ENCODE measurements at places on chromosomes 11 and 22.

DNA sequence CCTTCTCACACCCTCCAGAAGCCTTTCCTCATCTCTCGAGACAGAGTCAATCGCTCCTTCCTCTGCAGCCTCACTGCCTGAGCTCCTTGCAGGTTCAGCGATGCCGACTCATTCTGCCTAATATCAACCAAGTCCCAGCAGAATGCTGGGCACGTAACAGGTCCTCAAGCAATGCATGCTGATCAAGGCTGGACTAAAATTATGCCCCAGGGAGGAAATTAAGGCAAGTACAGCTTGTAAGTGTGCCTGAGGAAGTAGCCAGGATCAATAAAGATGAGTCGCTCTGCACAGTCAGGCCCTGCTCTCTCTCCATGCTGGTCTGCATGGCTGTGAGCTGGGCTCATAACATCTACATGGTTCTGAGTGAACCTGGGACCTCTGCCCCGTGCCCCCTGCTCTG lies 25.6 kb upstream of the NRIP3 start:
- no peak for DNase-seq

DNA sequence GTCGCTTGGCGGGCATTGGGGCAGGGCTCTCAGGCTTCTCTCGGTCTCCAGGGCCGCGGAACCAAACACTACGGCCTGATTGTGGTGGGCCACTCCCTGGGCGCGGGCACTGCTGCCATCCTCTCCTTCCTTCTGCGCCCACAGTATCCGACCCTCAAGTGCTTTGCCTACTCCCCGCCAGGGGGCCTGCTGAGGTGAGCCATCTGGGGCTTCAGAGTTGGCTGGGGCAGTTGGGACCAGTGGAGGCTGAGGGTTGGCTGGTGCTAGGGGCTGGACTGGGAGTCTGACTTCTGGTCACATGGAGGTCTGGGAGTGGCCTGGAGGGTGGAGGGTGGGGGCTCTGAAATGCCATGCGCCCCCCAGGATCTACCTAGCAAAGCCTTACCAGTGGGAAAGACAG lies 15.3 kb upstream of the MYRF start:
- DNase-seq = no peak

GRCh38 chr22:31970490-31971444 lies 26.4 kb downstream of the YWHAH start:
- peak; percentile 97 for DNase-seq

DNA sequence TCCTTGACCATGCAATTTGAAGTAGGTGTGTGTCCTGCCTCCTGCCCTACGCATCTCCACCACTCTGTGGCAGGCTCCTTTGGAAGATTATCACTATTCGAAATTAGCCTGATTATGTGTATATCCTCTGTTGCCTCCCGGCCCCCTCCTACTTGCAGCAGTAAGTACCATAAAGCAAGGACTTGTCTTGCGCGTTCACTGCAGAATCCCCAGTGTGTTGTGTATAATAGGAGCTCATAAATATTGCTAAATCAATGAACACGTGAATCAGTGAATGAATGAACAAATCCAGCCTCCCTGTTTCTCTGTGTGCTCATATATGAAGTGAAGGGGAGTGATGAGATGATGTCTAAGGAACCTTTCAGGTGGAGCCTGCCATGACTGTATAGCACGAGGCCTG lies 210.7 kb downstream of the DBX1 start:
- no peak for DNase-seq

GRCh38 chr11:10407055-10407454 lies 48.0 kb upstream of the AMPD3 start:
- DNase-seq = no peak

DNA sequence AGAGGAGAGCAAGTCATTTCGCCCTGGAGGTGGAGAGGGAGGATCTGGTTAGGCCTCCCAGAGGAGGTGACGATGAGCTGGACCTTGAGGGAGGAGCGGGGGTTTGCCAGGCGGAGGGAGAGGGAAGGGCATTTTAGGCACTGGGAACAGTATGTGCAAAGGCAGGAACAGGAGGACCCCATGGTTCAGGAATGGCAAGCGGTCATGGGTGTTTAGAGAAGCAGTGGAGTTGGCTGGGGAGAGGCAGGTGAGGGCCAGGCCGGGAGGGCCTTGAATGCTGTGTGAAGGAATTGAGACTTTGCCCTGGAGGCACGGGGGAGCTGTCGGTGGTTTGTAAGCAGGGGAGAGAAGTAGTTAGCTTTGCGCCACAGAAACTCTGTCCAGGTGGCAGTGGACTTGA lies 10.3 kb downstream of the PRDM11 start:
- no peak for DNase-seq

DNA sequence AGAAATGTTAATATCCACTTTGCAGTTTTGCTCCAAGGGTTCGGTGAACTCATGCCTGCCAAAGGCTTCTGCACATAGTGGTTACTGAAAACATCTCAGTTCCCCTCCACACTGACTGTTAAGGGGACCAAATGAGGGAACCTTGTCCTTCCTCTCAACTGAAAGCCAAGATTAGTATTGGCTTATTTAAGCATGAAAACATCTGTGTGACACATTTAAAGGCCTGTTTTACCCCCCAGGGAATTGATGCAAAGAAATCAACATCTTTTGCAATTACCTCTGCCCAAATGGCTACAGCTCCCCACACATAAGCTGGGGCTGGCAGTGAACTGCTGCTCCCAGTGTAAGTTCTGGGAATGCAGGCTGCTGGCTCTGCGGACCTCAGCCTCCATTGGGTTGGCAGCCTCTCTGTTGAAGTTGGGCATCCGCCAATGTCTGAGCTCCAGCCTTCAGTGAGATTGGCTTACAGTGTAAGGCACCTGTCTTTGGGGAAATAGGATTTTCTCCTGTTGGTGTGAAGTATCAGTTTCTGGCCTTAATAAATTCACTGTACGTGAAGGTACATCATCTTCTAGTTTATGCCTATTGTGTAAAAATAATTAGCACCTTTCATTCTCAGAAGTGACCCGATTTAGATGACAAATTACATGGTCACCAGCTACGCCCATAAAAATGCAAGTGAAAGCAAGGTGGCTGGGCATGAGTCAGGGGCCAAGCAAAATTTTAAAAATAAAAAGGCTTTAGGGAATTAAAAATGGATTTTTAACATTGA lies 213.4 kb upstream of the SYN3 start:
- DNase-seq = no peak

GRCh38 chr11:121207485-121208115 lies 85.0 kb upstream of the SC5D start:
- no peak for DNase-seq

GRCh38 chr11:125433454-125434121 lies 62.5 kb downstream of the FEZ1 start:
- DNase-seq = peak; percentile 77

GRCh38 chr11:124611064-124611463 lies at the start of gene PANX3:
PANX3 (plus strand) TSS chr11:124611428; CDS start chr11:124611557, 129 bp downstream.
- no peak for DNase-seq

DNA sequence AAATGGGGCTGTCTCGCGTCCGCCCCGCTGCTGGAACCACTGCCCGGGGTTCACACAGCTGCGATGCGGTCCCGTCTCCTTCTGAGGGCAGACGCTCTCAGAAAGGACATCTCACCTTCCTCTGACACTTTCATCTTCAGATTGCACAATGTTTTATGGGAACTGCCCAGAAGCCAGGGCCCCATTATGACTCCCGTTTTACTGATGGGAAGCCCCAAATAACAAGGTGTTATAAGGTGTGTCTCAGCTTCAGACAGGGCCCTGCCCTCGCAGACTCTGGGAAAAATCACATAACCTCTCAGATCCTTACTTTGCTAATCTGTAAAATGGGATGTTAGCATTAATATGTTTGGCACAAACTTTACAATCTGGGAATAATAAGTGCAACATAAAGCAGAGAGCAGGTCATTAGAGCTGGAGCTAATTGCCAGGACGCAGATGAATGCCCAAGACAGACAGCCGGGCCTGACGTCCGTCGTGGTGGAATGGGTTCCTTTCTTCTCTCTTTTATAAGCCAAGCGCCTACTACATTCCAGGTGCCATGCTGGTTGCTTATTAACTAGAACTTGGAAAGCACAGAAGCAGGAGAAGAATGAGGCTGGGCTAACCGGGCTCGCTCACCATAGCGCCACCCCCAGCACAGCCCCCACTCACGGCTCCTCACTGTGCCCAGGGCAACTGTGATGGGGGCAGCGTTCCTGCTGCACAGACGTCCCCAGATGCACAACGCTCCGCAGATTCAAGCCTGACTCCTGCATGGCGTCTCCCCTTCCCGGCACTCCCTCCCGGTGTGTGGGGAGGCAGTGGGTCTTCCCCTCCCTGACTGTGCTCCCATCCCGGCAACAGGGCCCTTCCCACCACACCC lies 43.8 kb downstream of the TRMU start:
- no peak for DNase-seq

DNA sequence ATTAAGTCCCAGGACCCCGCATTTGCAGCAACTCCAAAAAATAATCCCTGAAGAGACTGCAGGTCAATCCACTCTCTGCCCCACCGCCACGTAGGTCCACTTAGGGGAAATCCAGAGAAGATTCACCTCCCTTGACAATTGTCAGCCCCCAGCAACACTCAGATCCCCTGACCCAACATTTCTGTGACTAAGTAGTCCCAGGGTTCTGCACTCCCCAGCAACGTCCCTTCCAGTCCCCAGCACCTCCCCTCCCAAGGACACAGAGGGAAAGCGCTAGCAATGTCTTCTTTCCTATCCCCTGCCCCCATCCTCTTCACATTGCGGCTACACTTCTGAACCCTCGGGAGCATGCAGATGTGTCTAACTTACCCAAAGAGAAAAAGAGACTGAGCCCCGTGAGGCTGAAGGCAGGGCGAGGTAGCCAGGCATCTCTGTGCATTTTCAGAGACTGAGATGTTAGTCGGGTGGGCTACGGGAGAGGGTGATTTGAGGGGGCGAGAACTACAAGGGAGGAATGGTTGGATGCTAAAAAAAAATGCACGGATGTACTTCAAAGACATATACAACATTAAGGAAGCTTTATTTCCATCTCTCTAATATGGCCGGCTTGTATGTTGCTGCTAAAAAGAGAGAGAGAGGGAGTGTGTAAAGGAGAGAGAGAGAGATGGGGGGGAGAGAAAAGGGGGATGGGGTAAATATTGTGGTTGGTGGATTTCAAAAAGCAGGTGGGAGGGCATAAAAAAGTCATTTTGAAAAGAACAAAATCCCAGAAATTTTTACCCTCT lies at the start of gene SCN2B:
SCN2B (minus strand) TSS at position 647 of the 785 bp plus-strand sequence; CDS start at position 439, 208 bp downstream.
- peak; percentile 62 for DNase-seq

DNA sequence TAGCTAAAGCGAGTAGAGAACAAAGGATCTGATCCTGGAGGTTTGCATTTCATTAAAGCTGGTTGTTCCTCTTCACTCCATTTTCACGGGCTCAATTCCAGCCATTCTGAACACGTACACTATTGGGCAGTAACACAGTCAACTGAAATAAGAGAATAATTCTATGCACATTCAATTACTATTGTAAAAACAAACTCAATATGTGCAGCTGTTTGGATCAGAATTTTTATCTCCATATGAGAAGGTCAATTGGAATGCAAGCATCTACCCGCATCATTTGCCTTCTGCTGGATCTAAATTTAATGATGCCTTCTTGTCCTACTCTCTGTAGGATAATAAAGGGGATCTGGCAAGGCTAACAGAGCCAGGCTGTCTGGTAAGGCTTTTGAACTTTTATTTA lies 562.8 kb upstream of the CCDC179 start:
- no peak for DNase-seq

DNA sequence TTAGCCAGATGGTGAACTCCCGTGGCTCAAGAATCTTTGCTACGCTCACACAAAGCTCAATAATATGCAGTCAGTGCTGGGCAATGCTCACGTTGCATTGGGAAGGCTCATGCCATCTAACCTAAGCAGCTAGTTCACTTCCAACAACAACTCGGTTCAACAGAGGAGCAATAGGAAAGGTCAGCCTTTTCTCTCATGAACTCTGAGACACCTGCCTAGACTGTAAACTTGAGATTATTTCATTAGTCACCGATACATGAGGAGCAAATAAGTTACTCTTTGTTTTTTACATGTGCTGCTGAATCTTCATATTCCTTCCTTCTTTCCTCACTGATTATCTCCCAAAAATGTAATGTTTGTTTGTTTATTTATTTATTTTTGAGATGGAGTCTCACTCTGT lies 9.0 kb downstream of the SLC5A4 start:
- no peak for DNase-seq

DNA sequence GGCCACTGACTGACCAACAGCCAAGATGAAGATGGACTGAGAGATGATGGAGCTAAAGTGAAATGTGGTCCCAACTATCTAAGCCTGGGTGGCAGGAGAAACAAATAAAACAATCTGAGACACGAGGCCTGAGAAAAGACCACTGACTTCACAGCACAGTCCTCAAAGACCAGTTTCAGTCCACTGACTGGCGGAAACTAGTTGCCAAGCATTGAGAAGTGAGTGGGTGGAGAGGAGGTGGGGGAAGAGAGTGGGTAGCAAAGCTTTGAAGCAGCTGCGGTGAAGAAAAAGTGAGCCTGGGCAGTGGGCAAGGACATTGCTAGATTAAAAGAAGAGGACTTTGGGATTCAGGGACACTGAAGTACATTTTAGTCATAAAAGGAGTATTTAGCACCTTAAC lies 1.9 kb downstream of the MS4A1 start:
- no peak for DNase-seq

- DNase-seq = no peak
These were observed 83.8 kb downstream of the CACNA1I start for GRCh38 chr22:39654131-39654926.

DNA sequence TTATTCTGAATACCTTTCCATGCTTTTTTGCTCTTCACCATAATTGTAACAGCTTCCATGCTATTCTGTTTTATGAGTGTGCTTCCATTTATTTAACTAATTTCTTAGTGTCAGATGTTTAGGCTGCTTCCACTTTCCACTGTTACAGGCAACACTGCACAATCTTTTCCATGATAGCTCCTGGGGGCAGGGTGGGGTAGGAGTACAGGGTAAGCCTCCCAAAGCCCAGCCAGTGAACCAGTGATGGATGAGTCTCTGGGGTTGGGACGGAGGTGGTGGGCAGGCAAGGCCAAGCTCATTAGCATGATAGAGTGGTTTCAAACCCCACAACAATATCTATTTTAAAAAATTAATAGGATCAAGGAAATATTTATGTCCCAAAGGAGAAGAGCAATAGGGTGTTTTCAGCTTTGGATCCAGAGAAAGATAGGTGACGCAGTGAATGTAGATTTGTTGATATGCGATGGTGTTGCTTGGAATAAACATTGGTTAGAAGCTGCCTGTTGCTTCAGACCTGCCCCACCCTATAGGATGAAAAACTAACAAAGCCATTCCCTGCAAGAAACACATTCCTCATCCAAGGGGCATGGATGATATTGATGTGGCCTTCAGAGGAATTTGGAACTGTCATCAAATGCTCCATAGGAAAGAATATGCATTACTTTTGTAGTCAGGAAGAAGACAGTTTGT lies 17.1 kb upstream of the ELF5 start:
- DNase-seq = no peak

DNA sequence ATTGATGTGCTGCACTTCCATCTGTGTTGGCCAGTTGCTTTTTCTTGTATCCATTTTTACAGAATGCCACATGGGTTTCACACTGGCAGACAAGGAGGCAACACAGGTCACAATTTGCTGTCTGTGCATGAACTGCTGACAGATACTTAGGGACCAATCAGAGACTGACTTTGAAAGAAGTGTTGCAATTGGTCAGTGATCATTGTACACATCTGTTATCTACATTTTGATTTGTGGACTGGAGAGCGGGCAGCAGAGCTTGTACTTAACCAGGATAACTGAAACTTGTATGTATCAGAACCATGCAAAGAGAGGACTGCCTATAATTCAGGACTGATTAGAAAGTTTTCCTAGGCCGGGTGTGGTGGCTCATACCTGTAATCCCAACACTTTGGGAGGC lies 21.8 kb downstream of the PRR5 start:
- DNase-seq = no peak

All from iPS-NIHi11 (cell line).